Activated T-helper 1 cell treated with anti-CD3 and anti-CD28 coated beads, Interleukin-2, amount 50 U/mL, for 16 hours (primary cell): ENCODE measurements at places on chromosomes 5 and 9.

GRCh38 chr5:125085797-125086505 lies 339.5 kb upstream of the ZNF608 start:
- no peak for DNase-seq

- DNase-seq = no peak
Observed at GRCh38 chr9:90296539-90296938, 346.1 kb downstream of the DIRAS2 start.

GRCh38 chr5:33969572-33970452 lies 14.7 kb downstream of the SLC45A2 start:
- DNase-seq = no peak

DNA sequence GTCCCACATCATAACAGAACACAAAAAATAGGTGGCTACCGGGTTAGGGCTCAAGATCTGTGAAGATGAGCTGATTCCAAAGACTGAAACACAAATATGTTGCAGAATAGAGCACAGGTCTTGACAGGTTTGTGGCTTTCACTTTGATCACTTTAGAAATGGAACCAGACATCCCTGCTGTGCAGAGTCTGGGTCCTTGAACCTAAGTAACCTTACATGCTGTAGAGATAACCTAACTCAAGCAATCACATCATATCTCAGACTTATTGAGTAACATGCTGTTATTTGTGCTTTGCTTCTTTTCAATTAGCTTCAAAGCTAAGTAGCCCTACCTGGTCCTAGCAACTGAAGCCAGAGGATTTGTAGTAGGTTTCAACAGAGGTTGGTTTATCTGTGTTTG lies 24.3 kb downstream of the FBXW2 start:
- DNase-seq = no peak

DNA sequence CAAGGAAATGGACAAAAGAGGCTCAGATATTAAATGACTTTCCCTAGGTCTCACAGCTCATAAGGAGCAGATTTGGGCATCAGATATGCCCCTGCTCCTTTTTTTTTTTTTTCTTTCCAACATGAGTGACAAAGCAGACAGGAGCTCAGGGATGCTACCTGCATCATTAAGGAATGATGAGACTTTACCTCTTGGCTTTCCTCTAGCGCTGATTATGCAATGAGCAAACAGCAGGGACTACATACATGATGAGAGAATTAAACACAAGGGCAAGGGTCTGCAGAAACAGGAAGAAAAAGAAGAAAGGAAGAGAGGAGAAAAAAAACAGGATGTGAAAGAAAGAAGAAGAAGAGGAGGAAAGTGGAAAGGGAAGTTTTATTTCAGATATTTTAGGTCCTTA lies 179.9 kb downstream of the PPP2R2B start:
- DNase-seq = no peak

DNA sequence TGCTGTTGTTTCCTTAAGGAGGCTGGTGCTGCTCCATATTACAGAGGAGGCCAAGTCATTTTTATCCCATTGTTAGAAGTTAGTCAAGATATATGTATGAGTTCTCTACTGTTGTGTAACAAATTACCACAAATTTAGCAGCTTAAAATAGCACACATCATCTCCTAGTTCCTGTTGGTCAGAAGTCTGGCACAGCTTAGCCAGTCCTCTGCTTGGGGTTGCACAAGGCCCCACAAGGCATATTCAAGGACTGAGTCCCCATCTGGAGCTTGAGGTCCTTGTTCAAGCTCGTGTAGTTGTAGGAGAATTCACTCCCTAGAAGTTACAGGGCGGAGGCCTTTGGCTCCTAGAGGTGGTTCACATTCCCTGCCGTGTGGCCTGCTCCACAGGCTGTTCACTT lies 14.7 kb downstream of the MTAP start:
- DNase-seq = no peak

DNA sequence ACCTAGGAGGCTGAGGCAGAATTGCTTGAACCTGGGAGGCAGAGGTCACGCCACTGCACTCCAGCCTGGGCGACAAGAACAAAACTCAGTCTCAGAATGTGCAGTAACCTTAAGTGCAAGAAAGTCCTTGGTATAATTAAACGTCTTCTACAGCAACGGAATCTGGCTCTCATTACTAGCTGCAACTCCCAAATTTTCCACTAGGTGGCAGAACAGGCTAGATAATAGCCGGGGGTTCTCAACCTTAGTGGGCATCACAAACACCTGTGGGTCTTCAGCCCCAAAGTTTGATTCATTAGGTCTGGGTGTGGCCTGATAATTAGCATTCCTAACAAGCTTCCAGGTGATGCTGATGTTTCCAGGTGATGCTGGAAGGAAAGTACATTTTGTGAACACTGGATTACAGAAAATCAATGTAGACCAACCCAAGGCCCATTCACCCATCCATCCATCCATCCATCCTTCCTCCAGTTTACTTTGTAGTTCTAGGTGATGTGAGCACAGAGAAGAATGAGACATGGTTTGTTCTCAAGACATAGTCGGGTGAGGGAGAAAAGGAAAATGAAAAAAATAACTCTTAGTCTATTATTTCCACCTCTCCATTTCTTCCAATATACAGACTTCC lies 37.3 kb downstream of the FBXW2 start:
- peak; percentile 45 for DNase-seq

- DNase-seq = no peak
Observed at GRCh38 chr9:94983552-94983951, 257.1 kb downstream of the AOPEP start.

- DNase-seq = no peak
Observed at GRCh38 chr5:135719428-135720063, 114.9 kb upstream of the SLC25A48 start.

DNA sequence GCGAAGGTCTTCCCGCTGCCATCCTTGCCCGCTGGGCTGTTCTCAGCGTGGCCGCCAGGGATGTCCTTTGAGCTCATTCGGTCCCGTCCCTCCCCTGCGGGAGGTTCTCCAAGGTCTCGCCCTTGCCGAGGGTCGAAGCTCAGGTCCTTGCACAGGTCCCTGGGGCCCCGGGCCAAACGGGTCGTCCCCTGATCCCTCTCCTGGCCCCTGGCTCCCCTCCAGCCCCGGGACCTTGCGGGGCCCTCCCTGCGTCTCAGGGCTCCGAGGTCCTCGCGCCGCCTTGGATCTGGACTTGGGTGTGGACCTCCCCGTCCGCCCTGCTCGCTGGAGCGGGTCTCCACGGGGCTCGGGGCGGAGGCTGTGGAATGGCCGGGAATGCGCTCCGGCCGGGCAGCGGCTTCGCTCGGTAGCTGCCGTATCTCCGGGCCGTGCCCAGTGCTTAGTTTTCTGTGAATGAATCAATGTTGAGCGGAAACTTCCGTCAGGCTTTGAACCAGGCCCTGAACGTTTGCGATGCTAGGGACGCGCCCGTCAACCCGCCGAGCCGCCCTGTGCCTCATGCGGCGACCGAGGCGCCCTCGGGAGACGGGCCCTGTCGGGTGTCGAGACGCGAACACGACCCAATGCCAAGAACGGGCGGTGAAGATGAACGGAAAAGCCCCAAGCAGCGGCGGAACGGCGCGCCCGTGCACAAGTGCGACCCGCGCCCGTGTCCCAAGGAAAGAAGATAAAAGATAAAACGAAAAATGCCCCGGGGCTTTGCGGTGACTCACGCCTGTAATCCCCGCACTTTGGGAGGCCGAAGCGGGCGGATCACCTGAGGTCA lies 780 bp downstream of the RNU6ATAC start:
- DNase-seq = peak; percentile 51

DNA sequence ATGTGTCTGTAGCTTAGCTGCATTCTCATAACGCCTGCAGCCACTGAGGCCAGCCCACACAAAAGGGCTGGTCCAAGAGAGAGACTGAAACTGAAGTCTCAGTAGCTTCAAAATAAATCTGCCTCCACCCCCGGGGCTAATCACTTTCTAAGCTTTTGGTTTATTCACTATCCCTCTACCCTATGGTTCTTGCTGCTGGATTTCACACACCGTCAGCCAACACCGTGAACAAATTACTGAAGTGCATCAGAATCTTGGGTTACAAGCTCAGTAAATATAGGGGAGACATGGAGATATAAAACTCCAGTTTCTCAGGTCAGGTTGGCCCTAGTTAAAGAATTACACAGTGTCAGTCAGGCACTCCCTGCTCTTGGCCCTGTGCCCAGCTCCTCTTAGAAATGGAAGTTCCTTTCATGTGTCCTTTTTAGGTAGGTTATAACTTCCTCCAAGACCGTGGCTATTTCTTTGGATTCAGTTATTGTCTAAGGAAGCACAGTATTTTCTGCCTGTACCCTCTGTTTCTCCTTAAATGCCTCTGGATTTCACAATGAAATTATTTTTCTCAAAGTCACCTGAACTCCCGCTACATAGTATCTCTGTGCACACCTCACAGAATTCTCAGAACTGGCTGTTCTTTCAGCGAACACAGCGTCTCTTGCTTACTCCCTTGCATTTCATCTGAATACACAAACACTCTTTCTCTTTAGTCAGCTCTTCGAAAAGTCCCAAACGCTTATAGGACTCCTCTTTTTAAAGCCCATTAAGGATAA lies 112.5 kb downstream of the FAM174A start:
- DNase-seq = no peak

GRCh38 chr5:133792655-133793054 lies 175.8 kb downstream of the C5orf15 start:
- no peak for DNase-seq

DNA sequence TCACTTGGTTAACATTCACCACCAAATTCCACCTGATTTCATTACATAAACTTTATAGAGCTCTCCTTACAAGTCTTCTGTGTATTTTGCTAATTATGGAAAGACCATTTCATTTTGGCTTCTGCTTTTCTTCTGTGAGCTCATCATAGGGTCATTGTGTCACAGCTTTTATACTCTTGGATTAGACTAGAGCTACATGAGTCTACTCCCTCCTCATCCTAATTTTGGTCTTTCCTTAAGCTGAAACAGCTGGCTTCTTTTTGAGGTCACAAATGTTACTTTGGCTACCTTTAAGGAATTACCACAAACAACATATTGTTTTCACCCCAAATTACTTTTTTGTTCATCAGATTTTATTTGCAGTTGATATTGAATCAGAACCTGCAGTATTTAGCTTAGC lies 103.0 kb downstream of the NPR3 start:
- DNase-seq = no peak

- no peak for DNase-seq
Observed at GRCh38 chr5:96297867-96298266, 135.2 kb downstream of the PCSK1 start.

GRCh38 chr5:65142511-65143011 lies 339.2 kb downstream of the ADAMTS6 start:
- DNase-seq = no peak

DNA sequence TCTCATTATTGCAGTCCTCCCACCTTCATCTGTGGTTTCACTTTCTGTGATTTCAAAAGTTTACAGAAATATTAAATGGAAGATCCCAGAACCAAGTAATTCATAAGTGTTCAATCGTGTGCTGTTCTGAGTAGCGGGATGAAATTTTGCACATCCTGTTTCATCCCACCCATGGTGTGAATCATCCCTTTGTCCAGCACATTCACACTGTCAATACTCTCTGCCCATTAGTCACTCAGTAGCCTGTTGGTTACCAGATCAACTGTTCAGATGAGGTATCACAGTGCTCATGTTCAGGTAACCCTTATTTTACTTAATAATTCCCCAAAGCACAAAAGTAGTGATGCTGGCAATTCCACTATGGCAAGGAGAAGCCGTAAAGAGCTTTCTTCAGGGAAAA lies 26.8 kb downstream of the FAM81B start:
- DNase-seq = no peak

DNA sequence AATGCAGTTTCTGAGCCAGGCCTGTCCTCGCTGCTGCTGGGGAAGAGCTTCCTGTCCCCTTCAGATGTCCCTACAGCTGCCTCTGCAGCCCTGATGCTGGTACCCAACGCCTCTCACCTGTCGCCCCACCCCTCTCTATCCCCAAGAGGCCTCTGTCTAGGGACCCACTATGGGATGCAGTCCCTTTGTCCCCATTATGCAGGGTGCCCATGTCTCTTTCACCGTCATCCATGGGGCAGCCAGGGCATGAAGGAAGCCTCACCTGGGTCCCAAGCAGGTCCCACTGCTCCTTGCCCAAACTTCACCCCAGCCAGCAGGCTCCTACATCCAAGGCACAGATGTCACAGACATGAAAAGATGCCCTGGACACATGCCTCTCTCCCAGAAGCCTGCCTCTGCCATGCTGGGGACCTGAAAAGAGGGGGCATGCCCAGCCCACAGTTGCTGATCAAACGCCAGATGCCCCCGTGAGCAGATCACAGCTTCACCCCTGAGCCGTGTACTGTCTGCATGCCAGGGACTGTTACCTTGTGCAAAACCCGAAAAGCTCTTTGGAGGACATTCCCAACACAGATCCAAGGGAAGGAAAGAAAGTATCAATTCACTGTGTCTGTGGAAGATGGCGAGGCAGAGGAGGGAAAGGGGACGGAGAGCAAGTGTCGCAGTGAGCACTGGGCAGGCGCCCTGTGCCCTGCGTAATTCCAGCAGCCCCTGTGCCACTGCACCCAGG lies 81.0 kb downstream of the ADAMTS2 start:
- no peak for DNase-seq

GRCh38 chr9:136020206-136020605 lies 59.0 kb upstream of the UBAC1 start:
- no peak for DNase-seq

DNA sequence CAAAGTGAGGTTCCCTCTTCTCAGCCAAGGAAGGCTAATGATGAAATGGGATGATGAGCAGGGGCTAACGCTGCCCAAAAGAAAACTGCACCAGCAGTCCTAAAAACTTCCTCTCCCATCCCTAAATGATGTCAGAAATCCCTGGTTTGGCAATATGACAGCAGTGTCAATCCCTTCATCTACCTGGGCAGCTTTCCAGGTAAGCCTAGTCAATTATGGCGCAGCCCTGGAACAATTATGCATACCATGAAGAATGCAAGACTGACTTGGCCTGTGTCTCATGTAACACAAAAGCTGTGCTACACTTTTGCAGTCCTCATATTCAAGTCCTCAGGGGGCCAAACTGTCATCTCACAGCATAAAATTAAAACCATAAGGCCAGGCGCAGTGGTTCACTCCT lies 7.0 kb downstream of the DMGDH start:
- DNase-seq = no peak

GRCh38 chr9:119289740-119290433 lies 79.3 kb downstream of the BRINP1 start:
- DNase-seq = no peak

- DNase-seq = no peak
Observed at GRCh38 chr9:87503927-87504326, 6.3 kb downstream of the DAPK1 start.
